Vagina (tissue), 2 donors: ENCODE measurements at places on chromosomes 16 and 17.

DNA sequence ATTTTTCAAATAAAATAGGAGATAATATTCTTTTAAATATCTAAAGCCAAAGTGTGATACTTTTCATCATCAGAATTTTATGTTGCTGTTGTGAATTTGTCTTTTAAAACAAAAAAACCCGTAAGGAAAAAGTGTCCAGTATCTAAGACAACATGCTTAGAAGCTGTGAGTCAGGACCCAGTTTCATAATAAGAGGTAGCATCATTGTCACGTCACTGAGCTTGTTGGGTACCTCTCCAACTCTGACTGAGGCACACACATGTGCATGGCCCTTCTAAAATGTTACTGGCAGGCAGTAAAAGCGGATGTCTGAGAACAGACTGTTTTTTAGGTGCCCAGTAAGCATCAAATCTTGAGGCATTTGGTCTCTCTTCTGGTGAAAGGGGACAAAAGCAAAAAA lies 2.5 kb downstream of the CIAPIN1 start:
- DNase-seq, result no peak

DNA sequence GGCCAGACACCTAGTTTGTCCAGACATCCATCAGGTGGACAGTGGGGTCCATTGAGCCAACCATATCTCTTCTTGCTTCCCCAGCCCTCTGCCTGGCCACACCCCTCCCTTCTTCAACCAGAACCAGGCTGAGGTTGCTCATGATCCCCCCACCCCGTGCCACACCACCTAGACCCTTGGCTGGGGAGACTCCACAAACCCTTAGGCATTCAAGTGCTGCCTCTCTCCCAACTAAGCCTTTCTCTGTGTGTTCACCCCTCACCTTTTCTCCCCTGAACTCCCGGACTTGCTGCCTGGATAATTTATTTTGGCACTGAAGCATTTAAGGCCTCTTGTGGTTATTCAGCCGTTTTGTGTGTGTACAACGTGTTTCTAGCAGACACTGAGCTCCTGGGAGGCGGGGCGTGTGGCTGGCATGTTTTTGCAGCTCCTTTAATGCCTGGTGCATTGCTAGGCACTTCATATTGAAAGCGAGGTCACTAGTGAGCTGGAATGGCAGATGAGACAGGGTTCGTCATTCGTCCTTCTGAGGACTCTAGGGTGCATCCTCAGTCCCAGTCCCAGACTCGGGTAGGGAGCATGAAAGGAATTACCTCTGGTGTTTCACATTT lies 28.7 kb downstream of the CACNA1G start:
- DNase-seq, result no peak

- no peak for DNase-seq
Measured at GRCh38 chr17:9339958-9340357, 235.7 kb downstream of the STX8 start.

DNA sequence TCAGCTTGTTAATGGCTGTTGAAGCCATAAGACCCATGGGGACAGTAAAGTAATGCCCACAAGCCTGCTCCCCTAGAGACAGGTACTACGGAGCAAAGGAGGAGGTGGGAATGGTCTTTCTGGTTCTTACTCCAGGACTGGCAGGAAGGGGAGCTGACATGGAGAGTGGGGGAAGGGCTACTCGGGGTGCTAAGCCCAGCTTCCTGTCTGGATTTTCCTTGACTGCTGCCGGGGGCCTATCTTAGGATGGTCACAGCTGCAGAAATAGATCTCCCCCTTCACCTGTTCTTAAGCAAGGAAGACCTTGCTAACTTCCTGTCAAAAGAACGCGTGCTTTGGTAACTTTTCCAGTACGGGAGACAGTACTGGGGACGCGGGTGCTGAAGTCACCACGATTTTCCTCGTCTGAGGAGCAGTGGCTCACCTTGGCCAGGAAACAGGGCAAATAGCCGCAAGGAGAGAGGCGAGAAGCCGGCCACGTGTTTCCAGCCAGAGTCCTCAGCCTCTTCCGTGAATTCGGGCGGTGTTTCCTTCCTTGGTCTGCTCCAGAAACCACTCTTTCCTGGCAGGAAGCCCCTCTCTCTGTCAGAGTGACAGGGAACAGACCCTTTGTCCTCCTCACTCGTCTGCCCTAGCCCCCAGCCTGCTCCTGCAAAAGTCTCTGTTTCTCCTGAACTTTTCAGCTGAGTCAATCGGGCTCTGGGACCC lies 656 bp upstream of the PRR29 start:
- no peak for DNase-seq

DNA sequence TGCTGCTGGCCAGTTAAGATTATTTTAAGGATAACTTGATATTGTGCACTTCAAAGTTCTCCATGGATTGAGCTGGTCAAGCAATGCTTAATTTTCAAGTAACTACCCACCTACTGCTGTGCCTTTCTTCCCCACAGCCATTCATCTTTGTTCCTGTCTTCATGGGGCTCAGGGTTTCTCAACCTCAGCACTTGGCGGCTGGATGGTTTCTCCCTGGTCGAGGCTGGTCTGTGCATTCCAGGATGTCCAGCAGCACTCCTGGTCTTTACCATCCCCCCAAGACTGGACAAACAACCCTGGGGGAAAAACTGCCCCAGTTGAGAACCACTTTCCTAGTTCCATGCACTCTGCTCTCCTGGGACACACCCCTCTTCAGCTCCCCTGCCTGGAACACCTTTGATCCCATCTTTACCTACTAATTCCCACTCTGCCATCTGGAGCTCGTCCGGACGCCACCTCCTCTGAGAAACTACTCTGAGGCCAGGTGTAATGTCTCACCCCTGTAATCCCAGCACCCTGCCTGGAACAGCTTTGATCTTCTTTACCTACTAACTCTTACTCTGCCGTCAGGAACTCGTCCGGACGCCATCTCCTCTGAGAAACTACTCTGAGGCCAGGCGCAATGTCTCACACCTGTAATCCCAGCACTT lies 81.5 kb downstream of the NXN start:
- DNase-seq, result no peak

DNA sequence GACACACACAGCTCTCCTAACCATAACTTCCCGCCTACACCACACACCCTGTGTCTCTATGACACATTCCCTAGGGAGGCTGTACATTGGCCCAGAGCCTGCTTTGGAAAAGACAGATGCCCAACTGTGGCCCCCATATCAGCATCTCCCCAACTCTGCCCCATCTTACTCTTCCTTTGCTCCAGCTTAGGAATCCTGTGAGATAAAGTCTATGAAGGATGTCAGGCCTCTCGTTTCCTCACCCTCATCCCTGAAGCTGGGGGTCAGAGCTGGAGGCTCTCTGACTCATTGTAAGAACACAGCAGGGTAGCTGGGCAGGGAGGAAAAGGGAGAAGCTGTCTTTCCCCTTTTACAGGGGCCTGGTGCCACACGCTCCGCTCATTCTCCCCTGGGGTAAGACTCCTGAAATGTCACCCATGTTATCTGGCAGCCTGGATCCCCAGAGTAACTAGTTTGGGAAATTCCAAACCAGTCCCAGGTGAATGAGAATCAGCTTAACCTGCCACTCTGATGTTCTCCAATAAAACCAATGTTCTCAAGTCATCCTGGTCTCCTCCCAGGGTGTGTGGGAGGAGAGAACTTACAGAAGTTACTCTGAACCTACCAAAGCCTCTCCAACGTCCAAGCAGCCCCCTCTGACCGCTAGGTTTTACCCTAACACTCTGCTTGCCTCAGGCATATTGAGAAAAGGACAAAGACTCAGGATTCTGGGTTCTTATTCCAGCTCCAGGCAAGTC lies 2.8 kb downstream of the RAPGEFL1 start:
- DNase-seq, result no peak

DNA sequence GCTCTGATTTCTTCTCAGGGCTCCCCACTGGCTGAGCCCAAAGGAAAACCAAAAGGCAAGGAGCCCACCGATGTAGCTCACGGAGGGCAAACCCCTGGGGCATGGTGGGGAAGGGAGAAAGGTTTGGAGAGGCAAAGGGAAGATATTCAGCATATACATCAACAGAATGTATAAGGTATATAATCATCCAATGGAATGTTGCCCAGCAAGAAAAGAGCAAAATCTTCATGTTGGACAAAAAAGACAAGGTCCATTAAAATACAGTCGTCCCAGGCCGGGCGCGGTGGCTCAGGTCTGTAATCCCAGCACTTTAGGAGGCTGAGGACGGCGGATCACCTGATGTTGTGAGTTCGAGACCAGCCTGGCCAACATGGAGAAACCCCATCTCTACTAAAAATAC lies 1.6 kb downstream of the CPPED1 start:
- no peak for DNase-seq
